ENCODE measurements at places on chromosomes 11 and 22.

DNA sequence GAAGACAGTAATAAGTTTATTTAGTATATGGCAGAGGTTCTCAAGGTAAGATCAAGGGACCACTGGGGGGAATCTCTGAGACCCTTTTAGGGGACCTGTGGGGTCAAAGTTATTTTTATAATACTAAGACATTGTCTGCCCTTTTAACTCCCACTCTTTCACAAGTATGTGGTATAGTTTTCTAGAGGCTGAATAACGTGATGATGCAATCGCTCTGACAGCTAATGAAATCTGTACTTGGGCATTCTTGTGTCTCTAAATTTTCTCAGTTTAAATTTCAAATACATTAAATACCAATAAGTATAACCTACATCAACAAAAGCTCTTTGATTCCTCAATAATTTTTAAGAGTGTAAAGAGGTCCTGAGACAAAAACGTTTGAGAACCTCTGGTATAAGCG is 147.9 kb downstream of the ATG16L2 start:
- no peak for DNase-seq

GRCh38 chr22:30015846-30016245 is 64.4 kb upstream of the HORMAD2 start:
- no peak for DNase-seq

DNA sequence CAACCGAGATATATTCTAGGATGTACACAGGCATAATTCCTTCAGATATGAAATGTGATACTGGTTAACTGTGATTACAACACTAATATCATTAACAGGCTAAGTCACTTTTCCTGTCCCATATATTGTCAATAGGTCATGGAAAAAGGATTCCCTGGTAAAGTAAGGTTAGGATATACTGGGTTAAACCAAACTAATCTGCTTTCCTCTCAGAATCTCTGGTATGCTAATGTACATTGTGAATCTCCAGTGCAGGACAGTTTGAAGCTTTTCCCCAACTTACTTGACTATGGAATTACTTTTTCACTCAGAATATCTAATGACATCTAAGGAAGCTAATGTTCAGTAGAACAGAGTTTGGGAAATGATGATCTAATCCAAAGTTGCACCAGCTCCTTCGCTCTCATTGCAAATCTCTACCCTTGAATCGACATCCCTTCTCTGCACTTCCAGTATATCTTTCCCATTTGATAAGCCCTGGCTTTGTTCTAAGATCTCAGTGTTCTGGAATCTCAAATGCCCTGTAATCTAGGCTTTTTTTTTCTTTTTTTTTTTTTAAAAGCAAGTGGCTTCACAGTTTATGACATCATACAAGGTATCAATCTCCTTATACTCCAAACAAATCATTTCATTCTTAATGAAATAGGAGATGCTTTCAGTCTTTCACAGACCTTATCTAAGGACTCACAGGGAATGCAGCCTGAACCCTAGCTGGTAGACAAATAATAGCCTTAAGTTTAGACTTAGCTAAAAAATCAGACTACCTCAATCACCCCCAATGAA is 43.8 kb downstream of the COPB1 start:
- DNase-seq = no peak

- DNase-seq = no peak
Observed at GRCh38 chr11:69201764-69202370, 46.1 kb downstream of the SMIM38 start.

- no peak for DNase-seq
Observed at GRCh38 chr22:16810188-16810802, 14.9 kb downstream of the XKR3 start.

- DNase-seq = no peak
Observed at GRCh38 chr11:69663326-69663725, 11.8 kb downstream of the LTO1 start.

- DNase-seq = no peak
Observed at GRCh38 chr11:35785287-35786167, 123.0 kb downstream of the TRIM44 start.

GRCh38 chr11:119480380-119481020 is 57.5 kb upstream of the THY1 start:
- DNase-seq = no peak

GRCh38 chr11:117084992-117085391 is 13.2 kb downstream of the SIK3 start:
- no peak for DNase-seq

GRCh38 chr11:107042748-107043147 is 24.5 kb upstream of the GUCY1A2 start:
- no peak for DNase-seq

- no peak for DNase-seq
Observed at GRCh38 chr11:46248289-46249102, 29.0 kb upstream of the CREB3L1 start.

Measured in T follicular helper cell (primary cell).